ENCODE measurements at places on chromosomes 11 and 22.
A peak's percentile ranks its signal among the peaks of the same experiment; 100 is the strongest.

- DNase-seq: peak; percentile 50
Observed at GRCh38 chr11:14445542-14446530, 53.8 kb downstream of the COPB1 start.

DNA sequence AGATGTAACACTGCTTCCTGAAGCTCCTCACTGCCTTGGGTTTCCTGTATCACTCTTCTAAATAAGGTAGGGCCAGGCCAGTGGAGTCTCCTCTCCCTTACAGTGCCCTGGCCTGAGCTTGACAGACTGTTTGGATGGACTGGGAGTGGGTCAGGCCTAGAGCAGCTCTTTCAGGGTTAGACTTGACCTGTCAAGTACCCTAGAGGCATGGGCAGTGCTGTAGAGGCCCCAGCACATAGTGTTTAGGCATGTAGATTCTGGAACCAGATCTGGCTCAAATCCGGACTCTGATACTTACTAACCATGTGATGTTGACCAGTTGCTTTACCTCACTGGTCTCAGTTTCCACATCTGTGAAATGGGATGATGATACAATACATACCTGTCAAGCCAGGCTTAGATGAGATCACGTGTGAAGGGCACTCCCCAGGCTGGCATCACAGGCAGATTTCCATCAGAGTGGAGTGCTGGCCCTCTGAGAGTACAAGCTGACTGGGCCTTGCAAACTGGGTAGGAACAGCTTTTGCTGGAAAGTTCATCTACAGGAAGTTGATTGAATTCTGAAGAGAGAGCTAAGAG lies 1.4 kb upstream of the MICAL2 start:
- DNase-seq: no peak

- no peak for DNase-seq
Observed at GRCh38 chr11:60261014-60261413, 18.1 kb upstream of the MS4A4E start.

DNA sequence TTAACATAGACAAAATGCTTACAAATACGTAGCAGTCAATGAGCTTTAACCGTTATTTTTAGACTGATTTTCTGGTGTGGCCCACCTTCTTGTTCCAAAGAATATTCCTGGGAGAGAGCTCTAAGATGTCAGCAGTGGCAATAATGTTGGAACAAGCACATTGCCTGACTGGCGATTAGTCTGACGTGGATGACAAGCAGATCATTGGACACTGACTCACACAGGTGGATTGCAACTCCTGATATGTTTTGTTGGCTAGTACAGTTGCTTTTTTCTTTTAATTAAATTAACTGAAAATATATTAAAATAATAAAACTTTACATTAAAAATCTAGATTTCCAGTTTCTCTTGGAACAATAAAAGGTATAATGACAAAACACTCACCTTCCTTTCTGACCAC lies 78.0 kb downstream of the TENM4 start:
- DNase-seq: no peak

DNA sequence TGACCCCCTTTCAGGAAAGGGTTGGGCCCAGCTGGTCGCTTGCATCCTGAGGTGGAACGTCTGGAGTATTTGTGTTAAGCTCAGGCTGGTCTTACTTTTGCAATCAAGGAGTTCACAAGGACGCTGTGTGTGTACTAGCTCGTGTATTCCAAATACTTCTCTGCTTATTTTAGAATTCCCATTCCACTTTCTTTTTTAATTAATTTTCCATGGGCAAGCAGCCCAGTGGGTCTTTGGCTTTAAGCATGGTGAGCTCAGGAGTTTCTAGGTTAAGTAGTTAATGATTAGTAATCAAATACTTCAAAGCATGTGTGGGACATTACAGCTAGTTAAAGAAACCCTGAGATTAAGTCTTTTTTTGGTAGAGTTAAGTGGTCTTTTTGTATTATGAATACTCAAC lies 68.6 kb downstream of the CSNK2A3 start:
- no peak for DNase-seq

GRCh38 chr11:106644824-106645223 lies 373.5 kb downstream of the GUCY1A2 start:
- peak; percentile 20 for DNase-seq

DNA sequence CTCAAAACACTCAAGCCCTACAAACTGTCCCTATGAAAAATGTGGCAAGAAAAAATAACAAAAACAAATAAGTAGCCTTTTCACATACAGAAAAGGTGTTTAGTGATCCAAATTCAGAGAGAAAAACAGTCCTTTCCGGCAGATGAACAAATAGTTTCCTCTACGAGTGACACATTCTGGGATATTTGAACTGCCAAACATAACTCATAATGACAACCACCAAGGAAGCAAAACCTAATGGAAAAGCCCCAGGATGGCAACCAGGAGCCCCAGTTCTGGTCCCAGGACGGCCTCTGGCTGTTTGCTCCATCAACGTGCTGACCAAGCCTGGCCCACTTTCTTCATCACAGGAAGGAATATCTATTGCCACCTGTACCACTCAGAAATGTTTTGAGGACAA lies 6.0 kb downstream of the PACSIN2 start:
- no peak for DNase-seq

- DNase-seq: no peak
Observed at GRCh38 chr11:6594142-6594768, 9.2 kb downstream of the RRP8 start.

DNA sequence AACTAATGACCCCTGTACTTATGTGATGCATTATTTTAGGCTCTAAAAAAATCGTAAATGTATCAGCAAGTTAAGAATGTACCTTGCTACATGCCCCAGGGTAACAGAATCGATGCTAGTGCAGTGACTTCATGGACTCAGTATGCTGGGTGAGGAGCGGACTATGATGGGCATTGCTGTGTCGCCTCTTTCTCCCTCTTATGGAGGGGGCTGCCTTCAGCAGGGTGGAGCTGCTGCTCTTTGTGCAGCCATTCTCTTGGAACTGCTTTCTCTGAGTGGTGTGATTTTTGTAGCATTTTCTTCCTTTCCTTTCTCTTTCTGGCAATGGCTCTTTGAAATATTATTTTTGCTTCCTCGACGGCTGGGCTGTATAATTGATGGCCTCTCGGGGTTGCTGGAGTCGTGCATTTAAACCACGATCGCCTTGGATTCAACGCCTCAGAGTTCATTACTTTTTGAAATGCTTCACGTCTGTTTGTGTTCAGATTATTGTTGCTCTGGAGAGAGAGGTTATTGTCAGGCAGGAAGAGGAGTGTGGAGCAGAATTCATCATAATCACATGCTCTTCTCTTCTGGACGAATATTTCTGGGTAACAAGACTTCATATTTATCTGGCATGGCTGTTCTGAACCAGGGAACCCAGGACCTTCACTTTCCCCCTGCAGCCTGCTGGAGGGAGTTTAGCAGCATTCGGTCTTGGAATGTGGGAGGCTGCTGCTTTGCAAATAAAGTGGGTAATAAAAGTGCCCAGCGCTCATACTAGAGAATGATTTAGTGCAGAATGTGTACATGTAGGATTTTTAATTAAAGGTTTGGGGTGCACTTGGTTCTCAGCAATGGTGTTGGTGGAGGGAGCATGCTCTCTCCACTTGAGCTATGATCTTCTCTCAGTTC lies 804.2 kb downstream of the NTM start:
- no peak for DNase-seq

DNA sequence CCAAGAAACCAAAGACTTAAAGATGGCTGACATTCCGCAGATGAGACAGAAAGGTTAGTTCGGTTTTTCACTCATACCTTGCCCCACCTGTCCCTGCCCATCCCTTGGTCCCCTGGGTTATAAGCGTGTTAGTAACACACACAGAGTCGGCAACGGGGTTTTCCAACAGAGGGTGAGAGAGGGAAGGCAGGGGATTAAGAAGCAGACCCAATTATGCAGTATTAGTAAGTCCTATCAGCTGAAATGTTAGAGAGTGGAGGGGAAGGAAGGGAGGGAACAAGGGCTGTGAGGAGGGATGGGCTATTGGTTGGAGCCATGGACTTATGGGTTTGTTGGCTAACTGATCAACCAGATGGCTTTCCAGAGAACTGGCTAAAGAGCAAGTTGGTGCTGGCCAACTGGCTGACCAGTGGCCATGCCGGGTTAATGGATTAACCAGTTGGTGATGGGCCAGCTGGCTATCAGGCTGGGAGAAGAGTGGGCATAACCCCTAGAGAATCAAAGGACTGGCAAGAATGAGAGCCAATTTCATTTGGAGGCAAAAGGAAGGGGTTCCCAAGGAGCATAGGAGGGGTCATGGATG lies 45.5 kb downstream of the NRXN2 start:
- no peak for DNase-seq

DNA sequence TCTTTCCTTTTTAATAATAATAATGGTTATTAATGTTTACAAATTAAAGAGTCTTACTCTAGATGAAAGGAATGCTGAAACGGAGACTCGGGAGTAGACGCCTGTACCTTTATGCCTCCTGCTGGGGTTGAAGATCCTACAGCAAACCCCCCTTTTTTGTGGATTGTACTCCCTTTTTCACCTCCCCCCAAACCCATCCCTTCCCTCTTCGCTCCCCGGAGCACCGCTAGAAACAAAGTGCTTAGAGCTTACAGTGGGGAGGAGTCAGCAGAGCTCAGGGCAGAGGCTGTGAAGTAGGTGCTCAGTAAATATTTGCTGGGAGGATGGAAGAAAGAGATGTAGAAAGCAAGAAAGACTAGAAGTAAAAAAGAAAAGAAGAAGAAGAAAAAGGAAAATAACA lies 169.7 kb downstream of the NXPE2 start:
- DNase-seq: no peak

DNA sequence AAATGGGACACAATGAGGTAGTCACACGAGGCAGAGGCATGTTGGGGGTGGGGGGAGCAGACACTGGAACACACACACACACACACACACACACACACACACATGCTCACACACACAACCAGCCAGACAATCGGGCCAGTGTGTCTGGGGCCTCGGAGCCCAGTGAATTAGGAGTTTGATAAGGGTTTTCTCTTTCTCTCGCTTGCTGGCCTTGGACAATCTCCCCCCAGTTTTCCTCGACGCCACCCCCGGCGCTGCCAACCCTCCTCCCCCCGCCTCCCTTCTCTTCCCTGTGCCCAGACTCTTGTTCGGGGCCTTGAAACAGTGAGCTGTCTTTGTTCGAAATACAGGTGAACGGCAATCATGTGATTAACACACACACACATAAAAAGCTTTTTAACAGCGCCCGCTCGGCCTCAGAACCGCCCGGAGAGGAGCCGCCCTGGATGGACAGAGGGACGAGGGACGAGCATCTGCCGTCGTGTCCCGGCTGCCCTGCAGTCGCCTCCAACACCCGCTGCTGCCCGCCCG lies 1.5 kb upstream of the SOX10 start:
- no peak for DNase-seq

- no peak for DNase-seq
Observed at GRCh38 chr11:115631609-115632008, 127.4 kb upstream of the CADM1 start.

DNA sequence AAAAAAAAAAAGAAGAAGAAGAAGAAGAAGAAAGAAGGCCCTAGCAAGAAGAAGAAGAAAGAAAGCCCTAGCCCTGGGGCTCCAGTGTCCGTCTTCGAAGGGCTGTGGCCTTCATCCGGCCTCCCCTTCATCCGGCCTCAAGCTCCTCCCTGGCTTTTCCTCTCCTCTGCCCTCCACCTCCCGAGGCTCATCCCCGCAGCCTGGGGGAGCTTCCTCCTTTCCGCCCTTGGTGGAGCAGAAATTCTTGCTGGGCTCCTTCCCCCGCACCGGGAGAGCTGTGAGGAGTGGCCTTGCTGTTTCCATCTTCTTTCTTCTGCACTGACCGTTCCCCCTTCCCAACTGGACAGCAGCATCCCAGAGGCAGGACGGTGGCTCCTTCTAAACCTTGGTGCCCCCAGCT lies 9.5 kb upstream of the LTO1 start:
- DNase-seq: no peak

DNA sequence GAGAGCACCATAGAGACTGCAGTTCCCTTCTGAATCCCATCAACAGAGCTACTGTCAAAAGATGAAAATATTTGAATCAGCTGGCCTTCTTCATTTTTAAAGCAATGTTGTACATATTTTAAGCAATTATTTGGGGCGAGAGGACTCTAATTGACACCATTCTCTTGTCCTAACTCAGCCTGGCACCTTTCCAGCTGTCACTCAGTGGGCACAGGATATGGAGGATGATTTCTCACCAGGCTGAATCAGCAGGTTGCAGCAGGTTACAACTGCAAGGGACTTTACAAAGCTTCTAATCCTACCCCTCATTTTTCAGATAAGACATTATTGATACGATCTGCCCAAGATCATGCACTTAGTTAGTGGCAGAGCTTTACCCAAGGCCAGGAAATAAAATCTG lies 11.9 kb upstream of the WT1 start:
- no peak for DNase-seq

DNA sequence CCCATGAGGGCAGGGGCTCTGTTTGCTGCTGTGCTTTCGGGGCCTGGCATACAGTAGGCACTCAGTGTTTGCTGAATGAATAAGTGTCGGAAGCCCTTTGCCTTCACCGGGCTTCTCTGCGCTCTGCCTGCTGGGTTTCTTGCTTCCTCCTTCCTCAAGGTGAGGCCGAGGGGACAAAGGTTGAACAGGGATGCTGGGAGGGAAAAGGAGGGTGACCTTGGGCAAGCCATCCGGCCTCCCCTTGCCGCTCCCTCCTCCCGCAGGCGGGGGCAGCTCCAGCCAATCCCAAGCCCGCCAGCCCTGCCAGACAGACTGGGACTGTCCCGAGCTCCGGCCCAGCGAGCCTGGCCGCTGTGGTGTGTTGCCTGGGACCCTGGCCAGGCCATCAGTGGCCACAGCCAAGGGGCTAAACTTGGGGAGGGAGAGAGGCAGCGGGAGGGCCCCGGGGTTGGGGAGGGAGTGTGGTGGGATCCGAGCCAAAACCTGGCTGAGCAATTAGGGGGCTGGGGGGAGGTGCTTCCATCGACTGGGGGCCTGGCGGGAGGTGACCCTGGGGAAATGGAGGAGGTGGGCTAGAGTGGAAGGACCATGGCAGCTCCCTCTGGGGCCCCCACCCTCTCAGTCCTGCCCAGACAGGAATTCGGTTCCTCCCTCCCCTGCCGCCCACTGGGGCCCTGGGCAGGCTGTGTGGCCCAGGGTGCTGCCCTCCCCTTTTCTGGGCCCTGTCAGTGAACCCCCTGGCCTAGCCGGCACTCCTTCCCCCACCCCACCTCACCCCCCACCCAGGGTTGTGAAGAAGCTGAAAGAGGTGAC lies 3.4 kb upstream of the RCOR2 start:
- DNase-seq: no peak

GRCh38 chr11:86980086-86980796 lies 25.0 kb upstream of the FZD4 start:
- DNase-seq: no peak
